ENCODE measurements at places on chromosomes 12 and 14. TPM values are rescaled to one million over a fixed set of nuclear protein-coding genes. Genes with fewer than 3 reads are reported as not detected.

SLC5A8 gene
- total RNA-seq: not detected

GRCh38 chr14:69612783-69613130 lies 1.4 kb downstream of the SUSD6 start:
- DNase-seq: no peak

- no peak for DNase-seq
Observed at GRCh38 chr14:87992346-87992717, 650 bp downstream of the GALC start.

GRCh38 chr12:68240975-68241374 lies 12.4 kb downstream of the IL22 start:
- no peak for DNase-seq

- DNase-seq: no peak
Observed at GRCh38 chr14:51335531-51335930, 95.5 kb downstream of the TMX1 start.

Data from Karpas-422 (cell line).